ENCODE measurements at places on chromosomes 5 and 9. TPM values are rescaled to one million over a fixed set of nuclear protein-coding genes. Genes with fewer than 3 reads are reported as not detected.

DNA sequence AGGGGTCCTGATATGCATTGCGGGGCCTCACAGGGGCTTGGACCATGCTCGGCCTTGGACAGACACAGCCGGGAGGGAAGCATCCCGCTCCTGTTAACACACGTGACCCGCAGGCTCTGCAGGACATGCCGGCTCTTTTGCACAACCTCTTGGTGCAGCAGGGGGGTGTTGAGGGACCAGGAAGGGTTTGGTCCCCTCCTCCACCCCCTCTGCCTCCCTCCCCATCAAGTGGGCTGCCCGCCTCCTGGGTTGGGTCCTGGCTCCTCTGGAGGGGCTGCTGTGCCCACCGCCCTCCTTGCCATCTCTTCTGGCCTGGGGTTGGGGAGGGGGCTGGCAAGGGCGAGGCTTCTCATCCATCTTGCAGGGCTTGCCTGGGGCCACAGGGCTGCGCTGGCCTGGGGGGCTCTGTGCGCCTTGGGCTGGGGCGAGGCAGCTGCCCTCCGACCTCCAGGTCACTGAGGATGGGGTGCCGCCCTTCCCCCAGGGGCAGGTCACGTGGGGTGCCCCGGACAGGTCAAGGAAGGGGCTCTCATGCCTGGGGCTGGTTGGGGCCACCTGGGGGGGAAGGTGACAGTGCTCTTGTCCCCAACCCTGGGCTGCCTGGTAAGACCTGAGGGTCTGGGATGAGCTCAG lies 16.8 kb upstream of the SLC9A3 start:
- H3K27me3 ChIP-seq = no peaks in the 10 kb centered on the region
- DNase-seq = peak; percentile 48
- H3K4me1 ChIP-seq = no peaks in the 10 kb centered on the region
- H3K27ac ChIP-seq = no peak overlapping the region
- H3K36me3 ChIP-seq = no peaks in the 10 kb centered on the region

DNA sequence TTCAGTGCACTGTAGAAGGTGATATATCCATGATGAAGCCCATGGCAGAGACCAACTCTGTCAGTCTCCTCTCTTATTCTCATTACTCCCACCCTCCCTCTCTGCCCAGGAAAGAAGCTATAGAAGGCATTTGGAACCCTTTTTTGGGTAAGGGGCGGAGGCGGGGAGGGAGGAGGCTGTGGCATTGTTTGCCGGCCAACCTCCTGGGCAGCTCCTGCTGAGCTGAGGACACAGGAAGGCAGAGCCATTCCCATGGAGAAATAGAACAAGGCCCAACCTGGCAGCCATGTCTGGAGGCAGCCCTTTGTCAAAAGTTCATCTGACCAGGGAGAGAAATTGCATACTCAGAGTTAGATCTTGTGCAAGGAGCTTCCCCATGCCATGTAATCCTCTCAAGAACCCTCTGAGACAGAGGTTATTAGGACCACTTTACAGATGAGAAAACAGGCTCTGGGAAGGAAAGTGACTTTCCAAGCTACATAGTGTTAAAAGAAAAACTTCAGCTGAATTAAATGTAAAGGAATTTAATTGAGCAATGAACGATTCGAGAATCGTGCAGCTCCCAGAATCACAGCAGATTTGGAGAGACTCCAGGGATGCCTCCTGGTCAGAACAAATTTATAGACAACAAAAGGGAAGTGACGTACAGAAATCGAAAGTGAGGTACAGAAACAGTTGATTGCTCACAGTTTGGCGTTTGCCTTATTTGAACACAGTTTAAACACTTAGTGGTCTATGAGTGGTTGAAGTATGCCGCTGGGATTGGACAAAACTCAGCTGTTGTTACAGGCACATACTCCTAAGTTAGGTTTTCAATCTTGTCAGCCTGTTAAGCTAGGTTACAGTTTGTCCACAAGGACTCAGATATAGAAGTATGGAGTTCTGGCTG lies 158.6 kb downstream of the MELK start:
- H3K27me3 ChIP-seq = no peaks in the 10 kb centered on the region
- peak; percentile 66 for DNase-seq
- H3K4me3 ChIP-seq = no peak overlapping the region
- H3K4me1 ChIP-seq = no peaks in the 10 kb centered on the region

DNA sequence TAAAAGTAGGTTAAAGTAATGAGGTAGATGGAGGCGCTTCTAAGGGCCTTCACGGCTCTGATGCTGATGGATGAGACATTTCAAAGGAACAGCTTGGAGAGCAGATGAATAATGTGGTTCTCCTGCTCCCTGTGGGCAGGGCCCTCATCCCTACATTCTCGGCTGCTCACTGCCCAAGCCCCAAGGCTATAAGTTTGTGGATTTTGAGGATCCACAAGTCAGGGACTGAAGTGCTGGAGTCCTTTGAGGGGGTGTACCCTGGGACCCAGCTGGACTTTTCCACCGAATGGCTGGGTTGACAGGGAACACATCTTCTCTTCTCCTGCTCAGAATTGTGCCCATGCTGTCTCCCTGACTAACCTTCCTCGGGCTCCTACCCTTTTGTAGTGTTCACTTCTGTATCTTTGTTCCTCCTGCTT lies 21.4 kb upstream of the CXCL14 start:
- no peak for DNase-seq
- no peak overlapping the region for H3K4me3 ChIP-seq
- H3K27me3 ChIP-seq = no peaks in the 10 kb centered on the region
- no peak overlapping the region for H3K27ac ChIP-seq

DNA sequence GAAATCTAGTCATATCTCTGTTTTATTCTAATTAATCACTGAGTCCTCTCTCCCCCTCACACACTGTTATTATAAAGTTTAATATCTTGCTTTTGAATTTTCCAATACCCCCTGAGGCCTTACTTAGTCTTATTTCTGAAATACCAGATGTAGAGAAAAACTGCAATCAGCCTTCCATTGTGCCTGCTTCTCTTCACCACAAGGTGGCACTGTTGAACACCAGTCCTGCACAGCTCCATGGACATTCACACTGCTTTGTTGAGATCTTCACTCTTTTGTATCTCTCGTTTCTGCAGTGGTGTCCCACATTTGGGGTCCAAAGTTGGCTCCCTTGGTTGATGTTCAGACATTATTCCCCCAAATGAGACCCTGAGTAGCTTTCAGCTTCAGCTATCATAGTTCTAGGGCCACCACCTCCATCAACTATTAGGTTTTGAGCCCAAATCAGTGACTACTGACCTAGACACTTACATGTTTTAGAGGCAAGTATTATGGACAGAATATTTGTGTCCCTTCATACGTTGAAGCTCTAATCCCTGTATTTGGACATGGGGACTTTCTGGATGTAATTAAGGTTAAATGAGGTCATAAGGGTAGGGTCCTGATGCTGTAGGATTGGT lies 24.3 kb downstream of the BOD1 start:
- H3K4me1 ChIP-seq = peaks cover 2% of the 10 kb centered on the region
- H3K27me3 ChIP-seq = no peaks in the 10 kb centered on the region
- no peaks in the 10 kb centered on the region for H3K36me3 ChIP-seq
- DNase-seq = no peak
- H3K4me3 ChIP-seq = no peak overlapping the region

DNA sequence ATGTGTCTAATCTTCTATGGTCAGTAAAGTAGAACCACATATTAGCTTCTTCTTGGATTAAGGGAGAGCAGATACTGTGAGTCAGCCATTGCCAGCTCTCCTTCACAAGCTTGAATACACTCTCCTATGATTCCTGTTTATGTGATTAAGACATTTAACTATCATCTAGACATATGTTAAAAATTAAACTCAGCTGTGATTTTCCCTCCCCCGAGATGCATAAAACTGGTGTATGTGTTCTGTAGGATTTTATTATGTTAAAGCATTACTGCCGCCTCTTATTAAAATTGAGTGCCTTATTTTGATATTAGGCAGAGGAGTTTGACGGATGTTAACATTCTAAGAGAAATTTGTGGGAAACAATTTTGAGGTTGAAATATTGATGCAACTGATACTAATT lies 114.6 kb downstream of the ACTBL2 start:
- no peaks in the 10 kb centered on the region for H3K27me3 ChIP-seq
- H3K36me3 ChIP-seq = no peaks in the 10 kb centered on the region
- H3K4me3 ChIP-seq = no peak overlapping the region
- no peak overlapping the region for H3K27ac ChIP-seq
- H3K4me1 ChIP-seq = peaks cover 2% of the 10 kb centered on the region

- DNase-seq = no peak
- peaks cover 4% of the 10 kb centered on the region for H3K4me1 ChIP-seq
- H3K4me3 ChIP-seq = no peak overlapping the region
- H3K36me3 ChIP-seq = peaks cover 13% of the 10 kb centered on the region
- peak overlapping the region; percentile 54 for H3K27ac ChIP-seq
- no peaks in the 10 kb centered on the region for H3K27me3 ChIP-seq
Measured at GRCh38 chr9:136343884-136344269, 16.5 kb downstream of the GPSM1 start.

DNA sequence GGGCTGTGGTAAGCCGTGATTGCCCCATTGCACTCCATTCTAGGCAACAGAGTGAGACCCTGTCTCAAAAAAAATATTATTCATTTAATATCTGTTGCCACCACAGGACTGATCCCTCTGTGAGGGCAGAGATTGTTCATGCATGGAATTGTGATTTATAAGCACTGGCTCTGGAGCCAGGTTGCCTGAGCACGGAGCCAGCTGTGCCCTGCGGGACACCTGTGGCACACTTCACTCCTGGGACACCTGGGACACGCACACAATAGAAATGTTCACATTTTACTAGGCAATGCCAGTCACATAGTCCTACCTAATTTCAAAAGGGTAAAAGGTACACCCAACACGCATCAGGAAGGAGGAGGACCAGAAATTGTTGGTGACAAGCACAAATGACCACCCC lies 83.0 kb upstream of the GABRP start:
- H3K27ac ChIP-seq = no peak overlapping the region
- H3K4me3 ChIP-seq = no peak overlapping the region
- peaks cover 17% of the 10 kb centered on the region for H3K27me3 ChIP-seq
- no peaks in the 10 kb centered on the region for H3K4me1 ChIP-seq
- no peaks in the 10 kb centered on the region for H3K36me3 ChIP-seq

NIM1K gene
- total RNA-seq = not detected

DNA sequence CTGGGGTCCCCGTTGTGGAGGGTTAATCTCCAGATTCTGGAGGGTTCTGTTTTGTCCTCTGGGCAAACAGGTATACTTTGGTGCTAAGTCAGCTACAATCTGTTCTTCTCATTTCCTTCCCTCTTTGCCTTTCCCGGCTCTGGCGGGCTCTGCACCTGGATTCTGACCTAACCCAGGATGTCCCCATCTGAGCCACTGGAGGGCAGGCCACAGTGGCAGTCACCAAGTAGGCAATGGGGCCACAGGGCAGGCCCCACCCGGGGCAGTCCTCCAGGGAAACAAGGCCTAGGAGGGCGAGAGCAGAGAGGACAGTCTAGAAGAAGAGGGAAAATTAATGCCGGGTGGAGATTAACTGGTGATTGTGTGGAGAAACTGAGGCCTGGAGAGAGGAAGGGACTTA lies 40.4 kb upstream of the HRH2 start:
- H3K4me3 ChIP-seq = no peak overlapping the region
- H3K27me3 ChIP-seq = no peaks in the 10 kb centered on the region
- no peak overlapping the region for H3K27ac ChIP-seq
- no peak for DNase-seq

ABO gene
- total RNA-seq = 3.9 TPM

CXCL14 gene
- total RNA-seq = 31.4 TPM

GRCh38 chr5:112668911-112669310 lies 68.8 kb upstream of the APC start:
- no peak for DNase-seq
- H3K27me3 ChIP-seq = no peaks in the 10 kb centered on the region
- H3K36me3 ChIP-seq = no peaks in the 10 kb centered on the region
- no peak overlapping the region for H3K4me3 ChIP-seq

- H3K4me1 ChIP-seq = peaks cover 5% of the 10 kb centered on the region
- H3K36me3 ChIP-seq = no peaks in the 10 kb centered on the region
- no peaks in the 10 kb centered on the region for H3K27me3 ChIP-seq
- DNase-seq = no peak
- H3K27ac ChIP-seq = peak overlapping the region; percentile 58
- no peak overlapping the region for H3K4me3 ChIP-seq
Measured at GRCh38 chr5:148979083-148979723, 83.7 kb downstream of the SH3TC2 start.

- H3K27ac ChIP-seq = no peak overlapping the region
- DNase-seq = no peak
- H3K27me3 ChIP-seq = no peaks in the 10 kb centered on the region
- H3K4me1 ChIP-seq = no peaks in the 10 kb centered on the region
- no peak overlapping the region for H3K4me3 ChIP-seq
Measured at GRCh38 chr5:103840600-103840999, 278.0 kb upstream of the NUDT12 start.

DNA sequence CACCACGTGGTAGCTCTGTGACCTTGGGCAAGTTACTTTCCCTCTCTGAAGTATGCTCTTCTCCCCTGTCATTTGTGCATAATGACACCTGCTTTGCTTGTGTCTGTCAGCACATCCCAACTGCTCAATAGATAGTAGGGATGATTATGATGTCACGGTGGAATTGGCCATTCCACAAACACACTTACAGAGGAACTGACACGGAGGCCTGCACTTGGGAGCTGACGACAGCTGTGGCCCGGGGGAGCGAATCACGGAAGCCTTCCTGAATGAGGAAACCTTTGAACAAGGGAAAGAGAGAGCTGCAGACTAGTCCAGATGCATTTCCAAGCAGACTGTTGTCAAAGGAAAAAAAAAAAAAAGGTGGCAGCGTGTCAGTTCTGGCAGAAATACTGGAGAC lies 21.0 kb downstream of the TLX3 start:
- no peak for DNase-seq
- H3K4me1 ChIP-seq = no peaks in the 10 kb centered on the region
- H3K36me3 ChIP-seq = no peaks in the 10 kb centered on the region
- no peak overlapping the region for H3K4me3 ChIP-seq
- H3K27me3 ChIP-seq = peaks cover 4% of the 10 kb centered on the region
- no peak overlapping the region for H3K27ac ChIP-seq

DNA sequence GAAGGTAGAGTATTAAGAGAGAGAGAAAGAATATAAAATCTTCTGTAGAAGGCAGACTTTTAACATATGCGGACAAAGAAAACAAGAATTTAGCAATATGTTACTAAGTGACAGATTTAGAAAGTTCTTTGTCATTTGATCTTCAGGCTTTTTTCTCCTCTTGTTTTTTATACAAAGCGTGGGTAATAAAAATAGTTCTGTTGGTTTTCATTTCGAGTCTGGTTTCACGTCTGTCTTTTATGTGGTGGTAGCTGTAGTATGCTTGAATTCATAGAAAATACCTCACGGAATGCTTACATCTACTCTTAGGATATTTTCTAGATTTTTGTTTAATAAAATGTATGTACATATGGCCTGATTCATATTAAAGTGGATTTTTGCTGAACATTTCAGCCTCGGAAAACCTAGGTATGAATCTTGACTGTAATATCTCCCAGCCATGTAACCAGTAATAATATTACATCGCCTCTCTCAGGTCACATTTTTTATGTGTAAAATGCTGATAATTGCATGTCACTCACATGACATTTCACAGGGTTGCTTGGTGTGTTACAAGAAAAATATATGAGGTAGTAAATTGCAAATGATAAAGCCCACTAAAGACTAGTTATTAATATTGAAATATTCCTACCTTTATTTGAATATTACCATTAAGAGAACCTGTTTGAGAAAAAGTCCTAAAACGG lies 72.5 kb upstream of the TAF11L2 start:
- no peak overlapping the region for H3K27ac ChIP-seq
- no peaks in the 10 kb centered on the region for H3K4me1 ChIP-seq
- H3K36me3 ChIP-seq = no peaks in the 10 kb centered on the region
- H3K4me3 ChIP-seq = no peak overlapping the region
